ENCODE measurements at places on chromosomes 4 and X.

GRCh38 chr4:186900232-186900900, 176.7 kb upstream of the FAT1 start:
- DNase-seq = no peak

- no peak for DNase-seq
These were observed at the start of gene CRLF2 for GRCh38 chrX:1212532-1212931. Gene CRLF2 (minus strand): TSS chrX:1212649. CDS start chrX:1212634, 15 bp downstream.

DNA sequence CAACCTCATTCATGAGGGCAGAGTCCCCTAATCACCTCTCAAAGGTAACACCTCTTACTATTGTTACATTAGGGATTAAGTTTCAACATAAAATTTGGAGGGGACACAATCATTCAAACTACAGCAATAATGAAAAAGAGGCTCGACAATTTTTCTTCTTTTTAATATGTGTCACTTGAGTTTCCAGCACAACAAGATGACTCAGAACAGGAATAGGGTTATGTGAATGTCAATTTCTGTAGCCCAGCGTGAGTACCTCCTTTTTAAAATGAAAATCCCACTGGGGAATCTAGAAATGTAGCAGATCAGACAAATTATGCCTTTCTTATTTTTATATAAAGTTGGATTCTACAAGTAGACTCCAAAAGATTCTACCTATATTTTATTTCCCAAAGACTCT, 83.7 kb downstream of the ZNF330 start:
- DNase-seq = no peak

DNA sequence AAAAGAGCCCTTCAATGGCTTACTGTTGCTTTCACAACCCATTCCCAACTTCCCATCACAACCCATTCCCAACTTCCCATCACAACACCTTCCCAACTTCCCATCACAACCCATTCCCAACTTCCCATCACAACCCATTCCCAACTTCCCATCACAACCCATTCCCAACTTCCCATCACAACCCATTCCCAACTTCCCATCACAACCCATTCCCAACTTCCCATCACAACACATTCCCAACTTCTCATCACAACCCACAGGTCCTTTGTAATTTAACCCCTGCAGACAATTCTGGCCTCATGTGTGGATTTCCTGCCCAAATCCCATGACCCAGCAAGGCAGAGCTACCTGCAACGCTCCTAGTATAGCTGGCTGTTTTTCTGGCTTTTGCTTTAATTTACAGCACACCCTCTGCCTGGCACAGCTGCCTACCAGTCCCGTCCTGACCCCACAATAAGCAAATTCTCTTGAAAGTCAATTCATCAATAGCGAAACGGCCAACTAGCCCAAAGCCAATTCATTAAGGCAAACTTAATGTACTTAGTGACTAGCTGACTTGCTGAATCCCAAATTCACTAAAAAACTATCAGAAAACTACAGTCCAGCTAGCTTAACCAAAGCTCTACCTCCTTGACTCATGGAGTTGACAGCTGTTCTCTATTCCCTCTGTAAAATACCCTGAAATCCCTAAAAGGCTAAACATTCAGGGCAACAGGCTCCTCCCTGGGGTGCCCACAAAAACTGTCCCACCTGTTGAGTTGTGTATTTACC, 75.6 kb downstream of the AFAP1 start:
- DNase-seq = peak; percentile 41
